ENCODE measurements at places on chromosomes 1 and 21.

DNA sequence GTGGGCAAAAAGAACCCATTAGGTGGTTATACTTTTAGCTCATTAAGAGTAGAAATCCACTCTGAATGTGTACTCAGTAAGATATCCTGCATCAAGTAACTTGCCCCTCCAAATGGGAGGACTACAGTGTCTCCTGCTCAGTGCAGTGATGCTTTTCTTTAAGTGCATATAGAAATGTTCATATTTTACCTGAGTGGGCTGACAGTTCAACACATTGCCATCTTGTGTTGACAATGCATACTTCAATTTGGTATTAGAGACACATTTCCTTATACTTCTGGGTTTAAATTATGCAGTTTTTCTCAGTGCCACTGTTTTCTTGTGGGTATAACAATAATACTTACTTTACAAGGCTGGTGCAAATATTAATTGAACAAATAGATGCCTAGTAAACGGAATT is 318.6 kb upstream of the TMPRSS15 start:
- no peak for DNase-seq

DNA sequence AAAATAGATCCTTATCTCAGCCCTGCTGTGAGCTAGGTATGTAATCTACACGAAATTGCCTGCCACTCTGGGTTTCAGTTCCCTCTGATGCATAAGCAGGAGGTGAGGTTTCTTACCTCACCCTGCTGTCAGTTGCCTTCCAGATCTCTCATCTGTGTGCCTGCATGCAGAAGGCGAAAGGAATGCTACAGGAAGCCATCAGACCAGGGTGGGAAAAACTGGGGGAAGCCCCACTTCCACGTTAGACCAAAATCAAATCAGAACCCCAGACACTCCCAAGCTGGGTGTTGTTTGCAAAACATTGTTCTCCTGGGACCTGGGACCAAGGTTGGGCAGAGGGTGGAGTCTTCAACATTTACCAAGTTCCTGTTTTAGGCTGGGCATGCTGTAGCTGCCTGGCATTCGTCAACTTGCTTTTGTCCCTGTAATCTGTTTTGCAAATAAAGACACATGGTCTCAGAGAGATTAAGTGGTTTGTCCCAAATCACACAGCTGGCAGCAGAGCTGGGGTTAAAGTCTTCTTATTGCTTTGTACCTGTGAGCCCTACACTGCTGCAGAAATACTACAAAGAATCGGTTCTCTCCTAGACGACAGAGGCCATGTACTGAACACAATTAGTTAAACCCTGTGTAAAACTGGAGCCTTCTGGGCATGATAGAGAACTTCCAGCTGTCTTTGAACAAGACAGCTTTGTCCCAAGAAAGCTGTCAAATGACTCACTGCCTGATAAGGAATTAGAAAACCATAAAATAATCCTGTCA is 389.7 kb upstream of the RUNX1 start:
- DNase-seq: no peak

DNA sequence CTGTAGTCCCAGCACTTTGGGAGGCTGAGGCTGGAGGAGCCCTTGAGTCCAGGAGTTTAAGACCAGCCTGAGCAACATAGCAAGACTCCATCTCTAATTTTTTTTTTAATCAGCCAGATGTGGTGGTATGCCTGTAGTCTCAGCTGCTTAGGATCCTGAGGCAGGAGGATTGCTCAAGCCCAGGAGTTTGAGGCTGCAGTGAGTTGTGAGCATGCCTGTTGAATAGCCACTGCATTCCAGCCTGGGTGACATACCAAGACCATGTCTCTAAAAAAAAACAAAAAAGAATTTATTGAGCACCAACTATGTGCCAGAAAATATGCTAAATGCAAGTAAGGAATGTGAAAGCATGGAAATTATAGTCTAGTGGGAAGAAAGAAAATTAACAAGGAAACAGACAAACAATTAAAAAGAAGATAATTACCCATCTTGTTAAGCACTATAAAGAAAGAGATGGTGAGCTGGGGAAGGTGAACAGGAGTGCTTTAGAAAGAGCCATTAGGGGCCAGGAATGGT is 104.0 kb upstream of the ZNF678 start:
- DNase-seq: peak; percentile 73

- no peak for DNase-seq
Observed at GRCh38 chr1:26998429-26999300, 5.2 kb downstream of the TRNP1 start.

DNA sequence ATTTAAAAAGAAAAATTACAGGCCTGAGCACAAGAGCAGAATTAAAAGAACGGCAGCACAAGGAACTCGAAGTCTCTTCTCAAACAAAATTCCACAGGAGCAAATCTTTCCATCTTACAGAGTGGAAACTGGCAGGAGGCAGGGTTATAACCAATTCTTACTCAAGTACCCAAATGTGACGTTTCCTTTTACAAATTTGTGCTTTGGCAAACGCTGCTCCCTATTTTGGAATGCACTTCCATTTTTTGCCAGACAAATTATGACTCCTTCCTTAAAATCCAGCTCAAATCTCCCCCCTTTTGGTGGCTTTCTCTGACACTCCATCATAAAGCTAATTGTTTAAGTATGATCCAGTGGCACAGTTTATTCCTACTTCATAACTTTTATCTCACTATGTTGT is 7.8 kb downstream of the ERI3 start:
- DNase-seq: peak; percentile 87

- DNase-seq: no peak
Observed at GRCh38 chr1:171890131-171890530, 48.8 kb downstream of the DNM3 start.

DNA sequence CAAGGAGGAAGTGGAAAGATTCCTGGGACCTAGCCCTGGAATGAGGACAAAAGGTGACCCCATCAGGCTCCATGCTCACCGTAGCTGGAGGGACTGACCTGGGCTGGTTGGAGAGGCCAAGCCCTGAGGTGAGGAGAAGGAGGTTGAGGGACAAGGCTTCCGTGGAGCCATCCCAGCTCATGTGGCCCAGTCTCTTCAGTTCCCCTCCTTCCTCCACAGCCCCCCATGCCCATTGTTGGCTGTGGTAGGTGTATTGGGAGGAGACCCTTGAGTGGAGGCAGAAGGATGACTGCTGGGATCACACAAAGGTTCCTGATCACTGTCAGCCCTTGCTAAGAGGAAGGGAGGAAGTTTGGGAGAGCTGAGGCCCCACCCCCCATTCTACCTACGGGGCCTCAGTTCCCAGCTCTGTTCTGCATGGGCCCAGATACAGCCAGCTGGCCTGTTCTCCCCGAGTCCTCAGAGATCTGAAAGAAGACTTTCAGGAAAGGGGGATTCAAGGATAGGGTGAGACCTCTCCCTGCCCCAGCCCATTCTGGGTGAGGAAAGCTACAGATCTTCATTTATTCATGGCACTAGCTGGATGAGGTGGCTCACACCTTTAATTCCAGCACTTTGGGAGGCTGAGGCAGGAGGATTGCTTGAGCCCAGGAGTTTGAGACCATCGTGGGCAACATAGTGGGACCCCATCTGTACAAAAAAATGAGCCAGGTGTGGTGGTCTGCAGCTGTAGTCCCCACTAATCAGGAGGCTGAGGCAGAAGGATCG is 17.3 kb downstream of the RHBG start:
- DNase-seq: no peak

- no peak for DNase-seq
Observed at GRCh38 chr1:228747301-228747935, 12.1 kb downstream of the RHOU start.

- no peak for DNase-seq
Observed at GRCh38 chr1:70554341-70554740, 143.3 kb downstream of the CTH start.

DNA sequence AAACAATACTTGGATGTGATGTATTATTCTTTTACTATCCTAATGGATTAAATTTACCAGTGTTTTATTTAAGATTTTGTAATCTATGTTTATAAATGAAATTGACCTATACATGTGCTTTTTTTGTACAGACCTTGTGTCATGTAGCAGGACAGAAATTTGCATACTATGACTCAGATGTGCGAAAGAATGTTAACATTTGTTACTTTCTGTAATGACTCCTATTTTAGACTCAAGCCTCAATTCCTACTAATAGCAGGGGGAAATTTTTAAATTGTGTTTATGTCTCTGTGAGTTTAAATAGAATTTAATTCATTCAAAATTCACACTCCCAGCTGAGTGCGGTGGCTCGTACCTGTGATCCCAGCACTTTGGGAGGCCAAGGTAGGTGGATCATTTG is 21.8 kb upstream of the RIMKLA start:
- DNase-seq: no peak

DNA sequence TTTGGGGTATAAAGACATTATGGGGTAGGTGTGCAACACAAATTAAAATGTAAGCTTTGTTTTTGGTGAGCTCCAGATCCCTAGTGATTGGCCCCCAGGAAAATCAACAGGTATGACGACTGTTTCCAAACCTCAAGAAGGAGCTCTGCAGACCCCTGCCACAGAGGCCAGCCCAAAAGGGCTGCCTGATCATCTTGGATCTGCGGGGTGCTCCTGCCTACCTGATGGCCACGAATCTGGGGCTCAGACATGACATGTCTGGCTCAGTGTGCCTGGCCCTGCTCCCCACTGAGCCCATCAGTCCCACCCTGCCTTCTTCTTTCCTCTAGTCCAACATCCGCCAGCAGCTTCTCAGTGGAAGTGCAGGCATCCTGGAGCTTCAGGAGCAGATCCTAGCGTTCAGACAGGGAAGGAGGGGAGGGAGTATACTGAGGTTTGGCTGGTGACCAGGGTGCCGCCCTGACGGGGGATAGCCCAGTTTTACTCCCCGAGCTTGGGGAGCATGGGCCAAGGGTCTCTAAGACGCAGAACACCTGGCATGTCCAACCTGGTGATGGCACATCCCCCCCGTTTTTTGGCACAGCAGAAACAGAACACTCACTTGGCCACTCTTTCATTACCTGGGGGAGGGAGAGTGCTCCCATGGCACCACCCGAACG is 31.8 kb downstream of the ZNF496 start:
- no peak for DNase-seq

- no peak for DNase-seq
Observed at GRCh38 chr1:248593226-248593625, 4.3 kb downstream of the OR2T10 start.

DNA sequence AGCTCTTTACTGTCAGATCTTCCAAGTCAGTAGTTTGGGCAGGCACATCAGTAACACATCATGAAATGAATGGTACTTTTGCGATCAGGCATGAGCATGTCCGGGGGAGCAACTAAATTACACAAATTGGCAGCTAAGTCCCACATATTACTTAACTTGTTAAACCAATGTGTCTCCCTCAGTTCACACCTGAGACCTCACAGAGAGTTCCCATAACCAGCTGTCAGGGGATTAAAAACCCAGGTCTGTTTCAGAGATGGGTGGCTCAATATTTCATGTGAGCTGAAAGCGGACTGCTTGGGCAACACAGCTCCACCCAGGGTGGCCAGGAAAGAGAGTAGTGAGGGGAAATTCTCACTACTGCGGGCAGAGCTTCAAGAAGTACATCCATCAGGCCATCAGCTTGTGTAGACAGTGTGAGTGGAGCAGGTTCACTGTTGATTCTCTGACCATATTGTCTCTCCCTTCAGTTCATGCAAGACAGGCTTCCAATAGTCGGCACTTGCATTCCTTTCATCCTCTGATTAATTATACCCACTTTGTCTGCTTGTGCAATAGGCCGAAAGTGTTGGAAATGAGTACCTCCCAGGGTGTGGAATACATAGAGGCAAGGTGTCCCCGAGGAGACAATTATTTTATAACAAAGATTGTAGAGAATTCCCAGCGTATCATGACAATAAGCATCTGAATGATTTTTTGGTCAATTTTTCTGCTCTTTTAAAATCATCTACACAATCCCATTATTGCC is 139.9 kb downstream of the PTGER3 start:
- no peak for DNase-seq

GRCh38 chr1:191702124-191702523 is 456.1 kb upstream of the RGS18 start:
- DNase-seq: no peak

Measured in AG10803 (cell line).